ENCODE measurements at places on chromosomes 16 and 17.

DNA sequence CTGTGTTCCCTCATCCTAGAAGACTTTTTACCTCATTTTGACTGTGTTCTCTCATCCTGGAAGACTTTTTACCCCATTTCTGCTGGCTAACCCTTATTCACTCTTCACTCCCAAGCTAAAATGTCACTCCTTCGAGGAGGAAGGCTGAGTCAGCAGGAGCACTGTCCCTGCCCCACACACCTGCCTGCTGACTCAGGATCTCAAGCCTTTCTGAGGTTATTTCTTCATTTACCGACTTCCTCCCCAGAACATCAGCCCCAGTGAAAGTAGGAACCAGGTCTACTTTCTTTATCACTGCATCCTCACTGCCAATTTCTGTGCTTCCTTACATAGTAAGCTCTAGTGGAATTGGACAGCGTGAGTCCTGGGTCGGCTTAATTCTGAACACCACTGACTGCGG, 220.6 kb downstream of the HS3ST4 start:
- DNase-seq: no peak

DNA sequence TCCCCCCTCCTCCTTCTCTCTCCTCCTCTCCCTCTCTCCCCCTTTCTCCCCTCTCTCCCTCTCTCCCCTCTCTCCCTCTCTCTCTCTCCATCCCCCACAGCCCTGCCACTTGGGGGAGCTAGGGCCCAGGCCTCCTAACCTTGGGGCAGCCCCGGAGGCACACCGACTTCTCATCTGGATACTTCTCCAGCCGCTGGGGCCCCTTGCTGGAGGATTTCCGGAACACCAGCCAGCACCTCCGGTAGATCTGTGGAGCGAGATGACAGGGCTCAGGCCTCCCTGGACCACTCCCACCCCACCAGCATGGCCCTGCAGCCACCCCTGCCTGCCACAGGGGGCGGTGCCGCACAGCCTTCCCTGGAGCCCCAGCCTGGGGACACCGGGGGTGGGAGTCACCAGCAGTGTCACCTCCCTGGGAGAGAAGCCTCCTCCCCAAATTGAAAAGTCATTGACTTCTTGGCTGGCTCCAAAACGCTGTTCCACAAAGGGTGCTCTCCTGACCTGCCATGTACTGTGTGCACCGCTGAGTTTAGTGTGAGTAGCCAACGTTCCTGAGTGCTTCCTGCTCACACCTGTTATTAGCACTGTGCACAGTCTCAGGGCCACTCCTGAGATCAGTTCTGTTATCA, 10.5 kb downstream of the DOK4 start:
- DNase-seq: peak; percentile 88

- DNase-seq: peak; percentile 39
These were observed 188.0 kb downstream of the SOX9 start for GRCh38 chr17:72308744-72309385.

DNA sequence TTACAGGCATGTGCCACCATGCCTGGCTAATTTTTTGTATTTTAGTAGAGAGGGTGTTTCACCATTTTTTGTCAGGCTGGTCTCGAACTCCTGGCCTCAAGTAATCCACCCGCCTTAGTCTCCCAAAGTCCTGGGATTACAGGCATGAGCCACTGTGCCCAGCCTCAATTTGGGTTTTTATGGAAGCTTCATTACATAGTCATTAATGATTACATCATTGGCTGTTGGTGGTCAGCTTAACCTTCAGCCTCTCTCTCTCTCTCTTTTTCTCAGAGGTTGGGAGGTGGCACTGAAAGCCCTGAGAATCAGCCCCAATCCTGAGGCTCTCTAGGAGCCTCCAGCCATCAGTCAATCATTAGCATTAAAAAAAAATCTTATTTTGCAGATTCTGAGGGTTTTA, 45.3 kb downstream of the C17orf58 start:
- DNase-seq: no peak

- no peak for DNase-seq
These were observed 6.2 kb downstream of the PRSS53 start for GRCh38 chr16:31082368-31083045.

- DNase-seq: no peak
These were observed 127.3 kb downstream of the KATNIP start for GRCh38 chr16:27677263-27677662.
